ENCODE measurements at places on chromosomes 3 and 15. TPM values are rescaled to one million over a fixed set of nuclear protein-coding genes. Genes with fewer than 3 reads are reported as not detected.

RGMA gene
- not detected for total RNA-seq

DNA sequence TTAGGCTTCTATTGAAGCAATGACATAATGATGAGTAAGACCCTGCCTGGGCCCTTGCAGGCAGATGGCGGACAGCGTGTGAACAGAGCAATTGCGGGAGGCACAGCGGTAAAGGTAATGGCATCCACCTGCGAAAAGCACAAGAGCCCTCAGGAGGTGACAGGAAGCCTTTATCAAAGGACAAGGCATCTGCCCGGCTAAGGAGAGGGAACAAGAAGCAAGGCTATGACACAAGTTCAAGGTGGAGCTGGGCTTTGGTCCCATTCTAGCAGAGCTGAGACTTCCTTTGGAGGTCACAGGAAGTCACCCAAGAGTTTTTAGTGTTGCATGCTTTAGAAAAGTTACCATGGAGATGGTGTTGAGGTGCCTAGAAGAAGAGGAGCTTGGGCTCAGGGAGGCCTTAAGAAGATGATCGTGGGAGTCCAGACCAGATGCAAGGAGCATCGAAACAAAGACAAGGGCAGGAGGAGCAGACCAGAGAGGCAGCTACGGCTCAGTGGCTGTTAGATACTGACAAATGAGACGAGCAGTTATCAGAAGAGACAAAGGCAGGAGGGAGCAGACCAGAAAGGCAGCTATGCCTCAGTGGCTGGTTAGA is 34.5 kb downstream of the OSBPL10 start:
- peak; percentile 18 for DNase-seq

THAP10 gene
- total RNA-seq = 3.3 TPM

- no peak for DNase-seq
These were observed 116.2 kb upstream of the KCNMB2 start for GRCh38 chr3:178420033-178420432.

CFAP100 gene
- not detected for total RNA-seq

BSN gene
- 0.07 TPM for total RNA-seq

PLIN1 gene
- total RNA-seq = not detected

ACVR2B gene
- total RNA-seq = 1.9 TPM

- DNase-seq = no peak
These were observed 391.9 kb downstream of the OCA2 start for GRCh38 chr15:27707257-27707656.

- peak; percentile 59 for DNase-seq
These were observed 115.0 kb downstream of the RAP2B start for GRCh38 chr3:153277029-153277428.

DNA sequence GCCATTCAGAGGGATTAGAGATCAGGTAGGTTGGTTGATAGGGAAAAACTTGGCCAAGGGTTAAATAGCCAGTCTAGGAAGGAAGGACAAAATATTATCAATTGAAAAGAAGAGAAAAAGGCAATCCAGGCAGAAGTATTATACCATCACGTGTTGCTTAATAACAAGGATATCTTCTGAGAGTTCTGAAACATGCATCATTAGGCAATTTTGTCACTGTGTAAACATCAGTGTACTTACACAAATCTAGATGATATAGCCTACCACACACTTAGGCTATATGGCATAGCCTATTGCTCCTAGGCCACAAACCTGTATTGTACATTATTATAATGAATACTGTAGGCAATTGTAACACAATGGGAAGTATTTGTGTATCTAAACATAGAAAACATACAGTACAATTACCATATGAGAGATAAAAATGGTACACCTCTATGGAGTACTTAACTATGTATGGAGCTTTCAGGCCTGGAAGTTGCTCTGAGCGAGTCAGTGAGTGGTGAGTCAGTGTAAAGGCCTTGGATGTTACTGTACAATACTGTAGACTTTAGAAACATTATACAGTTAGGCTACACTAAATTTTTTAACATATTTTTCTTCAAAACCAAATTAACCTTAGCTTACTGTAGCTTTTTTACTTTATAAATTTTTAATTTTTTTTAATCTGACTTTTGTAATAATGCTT is 2.7 kb downstream of the TEX55 start:
- DNase-seq = no peak

HIGD2B gene
- not detected for total RNA-seq

PP2D1 gene
- not detected for total RNA-seq

CPLX3 gene
- 0.26 TPM for total RNA-seq

RASA2 gene
- total RNA-seq = 11.8 TPM

DNA sequence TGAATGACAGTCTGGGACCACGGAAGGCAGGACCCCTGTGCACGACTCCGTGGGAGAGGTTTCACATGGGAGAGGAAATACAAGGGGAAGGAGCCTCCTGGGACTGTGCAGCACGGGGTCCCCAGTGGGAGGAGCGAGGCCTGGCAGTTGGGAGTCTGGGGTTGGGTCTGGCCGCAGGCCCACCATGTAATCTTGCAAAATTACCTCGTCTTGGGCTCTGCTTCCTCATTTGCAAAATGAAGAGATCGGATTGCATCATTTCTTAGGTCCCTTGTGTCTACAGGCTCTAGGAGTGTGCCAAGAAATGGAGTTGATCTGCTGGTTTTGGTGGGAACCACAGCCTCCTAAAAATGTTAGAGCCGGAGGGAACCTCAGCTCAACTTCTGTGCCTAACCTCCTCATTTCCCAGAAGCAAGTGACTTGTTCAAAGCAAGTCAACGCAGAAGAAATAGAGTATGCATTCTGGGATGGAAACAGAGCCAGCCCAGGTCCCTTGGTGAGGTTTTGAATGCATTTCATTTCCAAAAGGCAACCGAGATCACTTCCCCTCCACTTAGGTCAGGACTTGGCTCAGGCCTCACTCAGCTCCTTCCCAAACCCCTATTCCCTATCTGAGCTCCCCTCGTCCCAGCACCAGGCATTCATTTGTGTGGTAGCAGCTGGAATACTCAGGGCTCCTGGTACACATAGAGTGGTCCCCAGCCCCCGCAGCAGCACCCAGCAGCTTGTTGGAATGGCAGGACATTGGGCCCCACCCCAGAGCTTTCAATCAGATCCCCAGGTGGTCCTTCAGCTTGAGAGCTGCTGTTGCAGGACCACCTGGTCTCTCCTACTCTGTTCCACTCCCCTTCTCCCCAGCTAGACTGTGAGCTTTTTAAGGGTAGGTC is 267.7 kb downstream of the XXYLT1 start:
- DNase-seq = no peak

GRCh38 chr15:60326824-60327654 is 70.7 kb downstream of the ANXA2 start:
- peak; percentile 65 for DNase-seq

GRCh38 chr3:17995769-17996168 is 253.3 kb upstream of the TBC1D5 start:
- DNase-seq = no peak

TERC gene
- 52.4 TPM for total RNA-seq

DNA sequence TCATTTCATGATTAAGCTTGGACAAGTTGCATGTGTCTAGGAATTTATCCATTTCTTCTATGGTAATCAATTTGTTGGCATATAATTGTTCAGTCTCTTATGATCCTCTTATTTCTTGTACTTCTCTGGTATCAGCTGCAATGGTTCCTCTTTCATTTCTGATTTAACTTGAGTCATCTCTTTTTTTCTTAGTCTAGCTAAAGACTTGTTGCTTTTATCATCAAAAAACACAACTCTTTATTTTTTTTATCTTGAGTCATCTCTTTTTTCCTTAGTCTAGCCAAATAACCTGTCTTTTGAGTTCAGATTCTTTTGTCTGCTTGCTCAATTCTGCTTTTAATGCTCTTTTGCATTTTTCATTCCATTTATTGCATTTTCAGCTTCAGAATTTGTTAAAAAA is 37.3 kb downstream of the UBE3A start:
- no peak for DNase-seq

REC114 gene
- not detected for total RNA-seq

DNA sequence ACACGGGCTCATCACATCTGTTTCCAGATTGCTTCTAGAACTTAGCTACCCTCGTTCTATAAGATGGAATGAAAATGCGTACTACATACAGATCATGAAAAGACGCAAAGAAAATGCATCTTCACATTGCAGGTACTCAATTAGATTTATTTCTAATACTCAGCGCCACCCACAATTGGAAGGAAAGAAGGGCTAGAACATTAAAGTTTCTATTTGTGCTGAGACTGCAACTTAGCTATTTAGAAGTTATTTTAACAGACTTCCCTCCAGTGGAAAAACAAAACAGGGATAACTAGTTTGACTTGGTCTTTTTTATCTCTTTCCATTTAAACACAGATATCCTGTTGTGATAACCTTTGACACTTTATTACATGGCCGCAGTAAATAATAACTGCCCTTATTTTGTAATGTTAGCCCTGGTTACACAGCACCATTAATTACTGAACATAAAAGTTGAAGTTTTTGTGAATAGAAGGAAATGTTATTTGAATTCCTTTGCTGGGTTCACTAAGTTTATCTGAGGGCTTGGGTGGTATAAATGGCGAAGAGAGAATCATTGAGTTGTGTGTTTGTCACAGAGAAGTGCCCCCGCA is 86.9 kb upstream of the SLC25A26 start:
- DNase-seq = no peak

GRCh38 chr15:38463893-38464292 is 10.0 kb downstream of the FAM98B start:
- no peak for DNase-seq

DNA sequence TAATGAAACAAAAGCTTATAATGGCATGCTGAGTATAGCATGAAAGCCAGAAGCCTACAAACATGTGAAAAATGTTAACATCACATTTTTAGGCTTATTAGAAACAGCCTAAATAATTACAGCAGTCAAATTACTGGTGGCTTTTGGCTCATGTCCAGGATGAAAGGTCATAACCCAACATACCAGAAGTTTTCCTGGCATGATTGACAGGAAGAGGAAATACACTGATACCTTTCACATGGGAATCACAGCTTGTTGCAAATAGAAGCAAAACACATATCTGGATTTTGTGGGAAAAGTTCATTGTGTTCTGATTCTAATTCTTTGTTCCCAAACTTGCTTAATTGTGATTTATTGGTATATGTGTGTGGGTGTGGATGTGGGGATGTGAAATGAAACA is 393.5 kb upstream of the ARRDC4 start:
- DNase-seq = peak; percentile 5

DNA sequence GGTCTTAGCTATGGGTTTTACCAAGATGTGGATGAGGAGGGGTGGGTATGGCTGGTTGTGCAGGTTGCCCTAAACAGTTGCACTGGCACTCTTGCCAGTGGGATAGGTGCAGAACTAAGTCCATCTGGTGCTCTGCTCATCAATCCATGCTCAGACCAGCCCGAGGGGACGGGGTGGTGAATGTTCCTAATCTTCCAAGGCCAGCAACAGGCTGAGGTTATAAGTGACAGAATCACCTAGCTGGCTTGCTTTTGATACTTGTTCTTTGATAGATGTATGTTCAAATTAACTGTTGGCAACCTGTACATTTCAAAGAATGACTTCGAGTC is 53.5 kb upstream of the CCR2 start:
- no peak for DNase-seq
